ENCODE measurements at places on chromosomes 2 and 18.

DNA sequence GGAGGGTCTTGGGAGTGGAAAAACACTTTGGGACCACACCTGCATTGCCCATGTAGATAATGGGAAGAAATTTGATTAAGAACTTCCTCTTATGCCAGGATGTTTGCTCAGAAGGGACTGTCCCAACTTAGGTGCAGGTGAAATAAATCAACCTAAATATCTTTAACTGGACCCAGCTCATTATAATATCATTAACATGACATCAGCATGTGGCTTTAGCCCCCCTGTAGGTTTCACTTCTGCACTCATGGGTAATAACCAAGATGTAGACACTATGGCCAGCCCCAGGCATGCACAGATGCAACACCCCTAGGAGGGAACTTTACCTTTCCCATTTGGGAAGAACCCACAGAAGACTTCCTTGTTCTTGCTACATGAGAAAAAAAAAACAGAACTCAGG, 227.4 kb upstream of the ZNF804A start:
- DNase-seq = no peak

GRCh38 chr2:101699755-101700461, 2.4 kb downstream of the MAP4K4 start:
- no peak for DNase-seq

- DNase-seq = no peak
These were observed 131.7 kb downstream of the GCA start for GRCh38 chr2:162475661-162476060.

DNA sequence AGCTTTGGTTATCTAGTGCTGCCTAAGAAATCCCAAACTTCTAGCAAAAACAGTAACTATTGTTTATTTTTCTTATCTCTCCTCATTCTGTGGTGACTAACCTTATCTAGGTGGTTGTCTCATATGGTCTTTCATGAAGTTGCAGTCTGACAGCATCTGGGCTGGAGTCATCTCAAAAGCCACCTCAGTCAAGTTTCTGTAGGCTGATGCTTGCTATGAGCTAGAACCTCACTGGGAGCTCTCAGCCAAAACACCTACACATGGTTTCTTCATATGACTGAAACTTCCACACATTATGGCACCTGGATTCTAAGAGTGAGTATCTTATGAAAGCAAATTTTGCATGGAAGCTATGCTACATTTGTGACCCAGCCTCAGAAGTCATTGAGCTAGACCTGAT, 596.4 kb upstream of the VRK2 start:
- no peak for DNase-seq

DNA sequence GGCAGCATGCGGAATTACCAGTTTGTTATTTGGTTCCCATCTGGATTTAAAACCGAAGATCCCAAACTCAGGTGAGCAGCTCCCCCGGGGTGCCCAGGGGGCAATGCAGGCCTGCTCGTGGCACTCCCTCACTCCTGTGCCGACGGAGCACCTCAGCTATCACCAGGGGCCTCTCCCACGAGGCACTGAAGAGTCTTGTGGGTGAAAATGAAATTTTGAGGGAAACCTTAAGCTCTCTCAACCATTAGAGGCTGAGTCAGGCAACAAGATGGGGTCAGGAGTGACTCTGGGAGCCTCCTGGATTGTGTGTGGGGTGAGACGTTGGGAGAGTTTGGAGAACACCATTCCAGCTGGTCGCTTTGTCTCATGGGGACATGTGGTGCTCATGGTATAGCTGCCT, 189.0 kb downstream of the PRKCE start:
- DNase-seq = no peak

DNA sequence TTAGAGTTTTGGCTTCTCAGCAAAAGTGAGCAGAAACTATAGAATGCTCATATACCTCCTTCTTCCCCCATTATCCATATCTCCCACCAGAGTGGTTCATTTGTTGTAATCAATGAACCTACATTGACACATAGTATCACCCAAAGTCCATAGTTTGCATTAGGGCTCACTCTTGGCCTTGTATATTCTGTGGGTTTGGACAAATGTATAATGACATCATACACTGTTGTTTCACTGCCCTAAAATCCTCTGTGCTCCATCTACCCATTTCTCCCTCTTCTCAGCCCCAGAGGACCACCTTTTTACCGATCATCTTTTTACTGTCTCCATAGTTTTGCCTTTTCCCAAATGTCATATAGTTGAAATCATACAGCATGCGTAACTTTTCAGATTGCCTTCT, 24.1 kb downstream of the ZFP36L2 start:
- DNase-seq = no peak

GRCh38 chr18:11136241-11136640, 13.1 kb downstream of the PIEZO2 start:
- no peak for DNase-seq

GRCh38 chr2:11027195-11027594, 115.5 kb downstream of the KCNF1 start:
- DNase-seq = no peak

- DNase-seq = no peak
These were observed 413.3 kb upstream of the TRIB2 start for GRCh38 chr2:12303181-12304030.

DNA sequence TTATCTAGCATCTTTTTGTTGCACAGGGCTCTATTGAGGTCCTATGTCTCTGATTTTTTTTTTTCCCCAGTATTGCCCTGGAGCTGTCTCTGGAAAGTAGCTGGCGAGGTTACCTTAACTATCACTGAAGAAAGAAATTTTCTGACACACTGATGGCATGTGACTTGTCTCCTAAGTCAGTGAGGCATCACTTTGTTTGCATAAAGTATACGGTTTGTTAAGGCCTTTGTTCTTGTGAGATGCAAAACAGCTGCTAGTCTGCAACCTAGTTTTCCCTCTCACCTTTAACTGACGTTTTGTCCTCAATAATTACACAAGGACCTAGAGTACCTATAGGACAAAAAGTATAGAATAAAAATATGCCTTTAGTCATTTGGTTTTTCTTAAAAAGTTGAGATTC, 41.8 kb downstream of the UBXN4 start:
- no peak for DNase-seq

DNA sequence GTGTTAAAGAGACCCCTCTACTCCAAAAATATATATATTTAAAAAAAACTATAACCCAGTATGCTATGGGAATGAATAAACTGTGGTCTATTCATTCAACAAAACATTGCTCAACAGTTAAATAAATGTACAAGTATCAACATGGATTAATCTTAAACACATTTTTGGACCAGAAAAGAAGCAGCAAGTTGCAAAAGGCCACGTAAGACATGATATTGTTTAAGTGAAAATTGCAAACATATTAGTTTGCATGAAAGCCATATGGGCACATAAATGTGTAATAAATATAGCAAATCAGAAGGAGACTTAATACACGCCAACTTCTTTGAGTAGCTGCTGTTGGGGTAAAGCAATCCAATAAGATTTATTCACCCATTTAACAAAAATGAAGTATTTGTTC, 321.5 kb downstream of the FBXO15 start:
- DNase-seq = no peak
